ENCODE measurements at places on chromosomes 3 and 15. TPM values are rescaled to one million over a fixed set of nuclear protein-coding genes. Genes with fewer than 3 reads are reported as not detected.

DNA sequence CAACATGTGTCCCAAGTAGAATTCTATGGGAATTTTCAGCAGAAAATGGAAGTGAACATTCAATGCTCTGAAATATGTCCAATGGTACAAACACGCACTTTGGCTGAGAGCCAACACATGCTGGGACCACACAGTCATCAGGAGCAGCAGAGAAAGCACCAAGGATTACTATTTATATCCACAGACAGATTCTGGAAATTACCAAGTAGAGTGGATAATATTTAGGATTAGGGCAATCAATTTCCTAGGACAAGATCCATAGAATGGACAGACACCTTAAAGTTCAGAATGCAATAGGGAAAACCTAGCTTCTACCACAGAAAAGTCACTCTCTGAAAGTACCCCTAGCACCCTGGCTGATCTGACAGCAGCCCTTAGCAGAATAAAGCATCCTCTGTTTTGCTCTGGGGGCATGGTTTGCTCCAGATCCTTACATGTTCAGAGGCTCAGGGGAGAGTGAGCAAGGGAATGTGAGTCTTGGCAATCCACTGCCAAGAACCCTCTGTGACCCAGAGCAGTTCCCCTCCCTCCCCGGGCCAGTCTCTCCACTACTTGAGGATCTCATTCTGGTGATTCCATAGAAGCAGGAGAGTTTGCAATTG is 206.0 kb upstream of the WNT5A start:
- DNase-seq, result no peak

GRCh38 chr15:49979705-49980382 is 139.2 kb downstream of the ATP8B4 start:
- no peak for DNase-seq

DNA sequence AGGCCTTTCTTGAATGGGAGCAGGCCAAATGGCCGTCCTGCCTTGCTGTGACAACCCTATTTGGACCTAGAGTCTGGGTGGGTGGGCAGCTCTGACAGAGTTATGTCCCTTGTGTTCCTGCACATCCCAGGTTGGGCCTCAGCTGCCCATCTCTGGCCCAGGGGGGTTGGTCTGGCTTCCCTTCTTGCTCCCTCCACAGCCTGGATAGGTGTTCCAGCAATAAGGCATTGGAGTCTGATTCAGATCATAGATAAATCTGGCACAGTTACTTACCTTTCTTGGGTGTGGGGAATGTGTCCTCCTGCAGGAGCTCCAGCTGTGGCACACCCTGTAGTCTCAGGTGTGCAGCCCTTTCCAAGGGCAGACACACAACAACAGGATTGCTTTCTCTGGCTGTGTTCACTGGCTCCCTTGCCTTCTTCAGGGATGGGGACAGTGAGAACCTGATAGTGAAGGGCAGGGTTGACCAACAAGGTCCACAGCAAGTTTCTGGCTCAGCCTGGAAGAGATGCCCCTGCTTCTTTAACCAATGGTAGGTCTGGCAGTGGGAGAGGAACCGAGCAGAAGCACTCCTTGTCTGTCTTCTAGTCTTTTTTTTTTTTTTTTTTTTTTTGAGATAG is 177.9 kb downstream of the EPHB1 start:
- no peak for DNase-seq

DNA sequence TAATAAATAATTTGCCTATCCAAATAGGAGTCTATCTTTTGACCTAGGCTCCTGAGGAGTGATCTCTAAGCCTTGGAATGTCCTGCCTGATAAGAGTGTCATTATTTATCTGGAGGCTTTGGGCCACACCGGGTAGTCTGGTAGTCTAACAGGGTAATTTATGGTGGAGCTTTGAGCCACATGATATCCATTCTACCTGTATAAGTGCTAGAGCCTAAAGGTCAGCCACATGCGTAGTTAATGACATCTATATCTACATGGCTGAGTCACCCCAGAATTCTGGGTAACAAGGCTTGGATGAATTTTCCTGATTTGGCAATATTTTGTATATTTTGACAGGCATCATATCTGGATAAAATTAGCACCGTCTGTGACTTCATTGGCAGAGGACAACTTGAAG is 681.4 kb downstream of the MCTP2 start:
- DNase-seq, result no peak

DNA sequence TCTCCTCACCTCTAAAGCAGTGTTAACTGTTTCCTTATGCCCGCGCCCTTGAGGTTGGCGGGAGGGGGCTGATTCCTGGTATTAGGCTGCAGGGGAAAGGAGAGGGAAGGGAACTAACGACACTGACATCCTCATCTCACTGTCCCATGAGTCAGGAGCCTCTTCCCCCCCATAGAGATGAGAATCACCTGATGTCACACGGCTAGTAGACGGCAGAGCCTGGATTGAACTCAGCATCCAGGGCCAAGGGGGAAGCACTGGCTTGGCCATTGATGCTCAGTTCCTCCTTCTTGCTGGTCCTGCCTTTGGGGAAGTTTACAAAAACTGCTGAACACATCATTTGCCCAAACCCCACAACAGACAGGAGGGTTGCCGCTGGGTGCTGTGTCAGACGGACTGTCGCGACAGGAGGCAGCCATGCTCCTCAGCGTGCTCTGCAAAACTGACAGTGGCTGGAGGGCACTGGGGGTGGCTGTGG is 38.5 kb downstream of the IDH2 start:
- DNase-seq, result no peak

DNA sequence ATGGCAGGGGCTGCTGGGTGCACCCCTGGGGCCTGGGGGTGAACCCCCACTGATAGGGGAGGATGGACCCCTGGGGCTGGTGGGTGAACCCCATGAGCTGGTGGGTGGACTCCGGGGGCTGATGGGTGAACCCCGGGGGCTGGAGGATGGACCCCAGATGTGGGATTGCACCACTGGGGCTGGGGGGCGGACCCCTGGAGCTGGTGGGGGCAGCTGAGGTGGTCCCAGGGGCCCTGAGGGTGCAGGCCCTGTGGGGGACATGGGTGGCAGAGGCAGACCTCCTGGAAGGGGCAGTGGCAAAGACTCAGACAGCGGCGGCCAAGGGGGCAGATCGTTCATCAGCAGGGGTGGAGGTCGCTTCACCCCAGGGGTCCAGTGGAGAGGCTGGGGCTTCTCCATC is 17.4 kb upstream of the TXNRD3 start:
- no peak for DNase-seq

GRCh38 chr15:39730552-39730951 is 52.1 kb downstream of the FSIP1 start:
- DNase-seq, result no peak

DNA sequence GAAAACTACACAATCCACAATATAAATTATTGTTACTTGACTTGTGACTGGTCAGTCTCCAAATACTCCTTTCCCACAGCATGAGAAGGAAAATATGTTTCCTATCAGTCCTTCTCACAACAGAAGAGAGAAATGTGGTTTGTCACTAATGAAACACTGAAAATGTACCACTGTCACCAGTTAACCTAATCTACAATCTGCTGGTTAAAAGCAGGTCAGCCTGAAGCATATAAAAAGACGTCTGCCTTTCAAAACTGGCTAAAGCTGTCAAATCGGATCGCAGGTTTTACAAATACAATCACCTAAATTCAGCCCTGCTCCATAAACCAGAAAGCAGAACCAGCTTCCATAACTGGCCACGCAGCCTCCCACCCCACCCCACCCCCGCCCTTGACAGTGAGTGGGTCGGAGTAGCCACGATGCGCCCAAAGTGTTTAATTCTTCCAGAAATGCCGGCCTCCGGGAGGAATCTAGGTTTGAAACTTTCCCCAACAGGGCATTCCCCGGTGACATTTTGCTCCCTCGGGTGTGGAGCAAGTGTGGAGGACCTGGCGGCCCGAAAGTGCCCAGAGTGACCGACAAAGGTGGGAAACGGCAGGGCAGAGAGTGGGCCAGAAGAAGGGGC is 682 bp downstream of the ETFA start:
- no peak for DNase-seq

DNA sequence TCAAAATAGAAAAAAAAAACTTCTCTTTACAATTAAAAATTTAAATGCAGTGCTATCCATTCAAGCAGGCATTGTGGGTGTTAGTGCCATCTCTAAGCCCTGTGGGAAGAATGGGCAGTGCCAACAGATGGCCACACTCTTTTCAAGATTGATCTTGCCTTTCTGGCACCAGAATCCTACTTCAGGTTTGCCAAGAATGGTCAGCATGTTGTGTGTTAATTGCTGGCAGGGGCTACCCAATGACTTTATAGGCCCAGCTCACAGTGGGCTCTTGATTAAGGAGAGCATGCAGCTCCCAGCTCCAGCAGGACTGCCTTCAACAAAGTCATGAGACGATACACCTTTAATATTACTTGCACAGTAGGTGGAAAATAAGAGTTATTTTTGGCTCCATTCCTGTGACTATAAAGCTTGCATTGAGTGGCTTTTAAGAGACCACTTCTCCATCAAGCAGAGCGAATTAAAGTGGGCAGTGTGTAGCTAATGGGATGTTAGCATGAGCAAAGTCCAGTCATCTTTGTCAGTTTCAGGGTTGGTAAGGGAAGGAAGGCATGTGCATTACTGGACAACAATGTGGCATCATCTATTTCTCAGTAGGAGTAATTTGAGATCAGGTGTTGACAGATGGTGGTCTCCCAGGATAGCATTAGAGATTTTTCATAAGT is 476.8 kb downstream of the C3orf38 start:
- DNase-seq, result no peak

- no peak for DNase-seq
Observed at GRCh38 chr3:99931059-99931458, 113.4 kb downstream of the CMSS1 start.

DNA sequence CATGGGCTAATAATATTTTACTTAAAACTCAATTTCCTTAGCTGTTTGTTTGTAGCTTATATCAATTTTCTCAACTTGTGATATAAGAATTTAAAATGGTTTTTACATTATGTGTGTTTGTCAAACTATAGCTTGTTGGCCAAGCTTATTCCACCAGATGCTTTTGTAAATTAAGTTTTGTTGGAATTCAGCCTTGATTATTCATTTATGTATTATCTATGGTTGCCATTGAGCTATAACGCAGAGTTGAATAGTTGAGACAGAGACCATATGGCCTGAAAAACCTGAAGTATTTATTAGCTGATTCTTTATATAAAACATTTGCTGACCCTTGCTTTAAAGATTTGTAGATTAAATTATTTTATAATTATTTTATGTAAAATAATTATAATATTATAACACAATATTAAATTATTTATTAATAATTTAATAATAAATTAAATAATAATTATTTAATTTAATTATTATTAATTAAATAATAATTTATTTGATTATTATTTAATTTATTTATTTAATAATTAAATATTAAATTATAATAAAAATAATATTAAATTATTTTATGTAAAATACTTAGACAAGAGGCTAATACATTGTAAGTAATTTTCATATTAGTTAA is 779.6 kb upstream of the NECTIN3 start:
- no peak for DNase-seq

DNA sequence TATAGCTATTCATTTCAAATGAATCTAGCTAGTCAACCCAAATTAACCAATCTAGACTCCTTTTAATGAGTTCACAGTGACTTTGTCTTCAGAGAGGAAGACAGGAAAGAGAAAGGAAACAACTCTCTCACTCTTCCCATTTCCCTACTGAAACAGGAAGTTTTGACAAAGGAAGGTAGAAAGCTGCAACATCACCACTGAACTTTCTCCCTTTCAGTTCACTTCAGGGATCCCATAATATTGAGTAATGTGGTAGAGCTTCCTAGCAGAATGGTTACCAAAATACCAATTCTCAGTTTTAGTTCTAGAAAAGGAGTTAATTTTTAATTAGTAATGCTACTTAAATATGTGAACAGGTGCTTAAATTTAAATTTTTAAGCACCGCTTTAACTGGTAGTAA is 7.5 kb downstream of the VPS13C start:
- no peak for DNase-seq

- DNase-seq, result no peak
Observed at GRCh38 chr3:13871791-13872190, 8.1 kb downstream of the WNT7A start.

DNA sequence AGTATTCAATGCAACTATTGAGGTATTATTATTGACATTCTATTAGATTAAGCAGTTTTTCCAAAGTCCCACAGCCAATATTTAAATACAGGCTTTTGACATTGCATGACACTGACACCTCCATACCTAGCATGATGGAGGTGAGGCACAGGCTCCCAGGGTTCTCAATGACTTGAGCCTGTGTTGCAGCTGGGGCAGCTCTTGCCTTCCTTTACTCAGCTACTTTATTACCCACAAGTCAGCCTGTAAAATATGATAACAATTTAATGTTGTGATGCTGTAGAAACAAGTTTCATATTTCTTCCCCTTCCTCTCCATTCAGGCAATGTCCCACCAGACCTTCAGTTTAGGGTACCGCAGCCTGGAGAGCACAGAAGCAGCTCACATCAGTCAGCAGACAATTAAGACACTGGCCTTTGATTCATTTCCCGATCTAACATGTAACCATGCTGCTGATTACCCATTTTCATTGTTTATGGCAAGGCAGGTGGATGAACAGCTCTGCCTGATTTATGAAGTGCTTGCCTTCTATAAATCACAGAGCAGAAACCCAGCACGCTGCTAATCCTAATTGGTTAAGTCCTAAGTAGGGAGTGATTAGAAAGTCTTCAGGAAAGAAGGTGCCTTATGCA is 826.1 kb downstream of the AGBL1 start:
- no peak for DNase-seq

DNA sequence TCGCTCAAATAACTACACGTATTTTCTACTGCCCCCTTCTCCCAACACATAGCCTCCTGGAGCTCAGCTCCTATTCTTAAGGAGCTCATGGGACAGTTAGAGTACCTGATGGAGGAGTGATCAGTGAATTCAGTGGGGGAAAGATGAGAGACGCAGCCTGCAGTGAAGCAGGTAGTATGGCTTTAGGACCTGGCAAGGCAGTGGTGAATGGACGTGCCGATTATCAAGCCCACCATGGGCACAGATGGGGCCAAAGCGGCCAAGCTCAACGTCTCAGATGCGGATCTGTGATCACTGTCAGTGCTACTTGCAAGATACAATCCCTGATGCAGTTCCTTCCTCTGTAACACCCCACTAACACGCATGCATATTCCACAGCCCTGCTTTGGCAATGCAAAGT is 45.8 kb upstream of the ATP2B2 start:
- DNase-seq, result no peak

- DNase-seq, result no peak
Observed at GRCh38 chr3:55183201-55183600, 255.3 kb upstream of the LRTM1 start.

DNA sequence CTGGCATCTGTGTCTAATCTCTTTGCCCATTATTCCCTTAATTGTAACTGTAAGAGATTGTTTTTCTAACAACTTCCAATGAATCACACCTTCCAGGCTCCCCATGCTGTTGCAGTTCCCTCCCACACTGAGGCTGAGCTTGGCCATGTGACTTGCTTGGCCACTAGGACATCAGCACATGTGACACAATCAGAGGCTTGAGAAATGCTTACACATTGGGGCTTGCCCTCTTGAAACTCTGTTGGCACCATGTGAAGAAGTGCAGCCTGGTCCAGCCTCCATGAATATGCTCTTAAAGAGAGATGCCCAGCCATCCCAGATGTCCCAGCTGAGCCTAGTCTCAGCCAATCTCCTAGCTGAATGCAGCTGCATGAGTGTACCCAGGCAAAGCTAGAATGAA is 326.8 kb upstream of the SOX2 start:
- no peak for DNase-seq

GRCh38 chr15:77464129-77464865 is 43.6 kb downstream of the HMG20A start:
- no peak for DNase-seq

Gene CAMP
- not detected for total RNA-seq

Gene ANKRD63
- not detected for total RNA-seq

Gene COPB2
- total RNA-seq, result 98.1 TPM

Gene MRPS11
- total RNA-seq, result 48.4 TPM

Gene RBP2
- total RNA-seq, result not detected

Gene UQCRC1
- 435 TPM for total RNA-seq

Gene FBXW12
- 0.46 TPM for total RNA-seq

All from kidney epithelial cell (primary cell).